G401 (cell line): ENCODE measurements at places on chromosomes 5 and 9.

DNA sequence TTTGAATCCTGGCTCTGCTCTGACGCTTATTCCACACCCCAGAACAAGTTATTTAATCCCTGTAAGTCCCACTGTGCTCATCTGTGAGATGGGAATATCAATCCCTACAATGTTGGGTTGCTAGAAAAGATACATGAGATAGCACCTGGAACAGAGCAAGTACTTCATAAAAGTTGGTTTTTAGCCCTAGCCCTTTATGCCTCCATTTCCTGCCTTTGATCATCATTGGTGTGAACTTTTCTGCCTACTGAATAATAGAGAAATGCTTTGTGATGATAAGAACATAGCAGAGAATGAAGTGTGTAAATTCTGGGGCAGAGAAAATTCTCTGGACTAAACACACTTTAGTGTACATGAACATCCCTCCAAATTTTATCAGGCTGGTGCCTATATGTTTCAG, 90.3 kb upstream of the RANBP6 start:
- DNase-seq, result no peak

DNA sequence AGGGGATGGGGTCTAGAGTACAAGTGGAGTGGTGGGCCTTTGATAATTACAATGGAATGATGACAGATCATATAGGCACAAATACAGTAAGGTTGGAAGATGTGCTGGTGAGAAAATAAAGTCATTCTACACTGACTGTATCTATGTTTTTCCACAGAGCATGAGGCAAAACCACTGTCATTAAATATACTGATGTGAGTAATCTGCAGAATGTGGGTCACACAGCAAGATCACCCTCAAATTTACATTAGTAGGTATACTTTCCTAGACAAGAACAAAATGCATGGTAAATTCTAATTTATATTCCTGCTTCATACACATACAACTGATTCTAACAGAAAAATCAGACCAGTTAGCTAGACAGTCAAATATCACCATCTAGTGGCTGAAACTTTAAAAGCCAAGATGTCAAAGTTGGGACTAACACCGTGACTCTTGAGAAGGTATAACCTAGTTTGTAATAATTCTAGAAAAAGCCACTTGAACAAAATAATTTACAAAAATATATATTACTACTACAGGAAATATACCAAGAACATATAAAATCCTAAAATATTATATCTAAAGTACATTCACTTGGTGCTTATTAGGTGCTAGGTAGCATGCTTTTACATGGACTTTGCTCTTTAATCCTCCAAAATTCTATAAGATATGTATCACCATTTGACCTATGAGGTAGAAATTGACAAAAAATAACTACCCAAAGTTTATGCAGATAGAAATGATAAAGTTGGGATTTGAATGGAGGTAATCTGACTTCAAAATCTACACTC, 19.5 kb downstream of the TTC33 start:
- DNase-seq, result peak; percentile 61

DNA sequence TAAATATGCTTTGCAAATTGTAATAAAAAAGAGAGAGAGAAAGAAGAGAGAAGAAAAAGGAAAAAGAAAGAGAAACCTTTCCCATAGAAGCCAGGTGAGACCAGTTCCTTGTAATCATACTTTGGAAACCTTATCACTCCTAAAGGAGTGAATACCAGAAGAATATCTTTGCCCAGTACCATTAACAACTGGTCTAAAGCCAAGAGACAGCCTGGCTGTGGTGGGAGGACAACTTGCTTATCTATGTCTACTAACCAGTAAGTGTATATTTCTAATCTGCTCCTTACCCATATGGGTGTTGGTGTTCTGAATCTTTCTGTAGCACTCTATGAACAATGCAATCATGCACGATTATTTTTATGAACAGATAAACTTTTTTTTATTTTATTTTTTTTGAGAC, 10.5 kb upstream of the TXN start:
- DNase-seq, result no peak

DNA sequence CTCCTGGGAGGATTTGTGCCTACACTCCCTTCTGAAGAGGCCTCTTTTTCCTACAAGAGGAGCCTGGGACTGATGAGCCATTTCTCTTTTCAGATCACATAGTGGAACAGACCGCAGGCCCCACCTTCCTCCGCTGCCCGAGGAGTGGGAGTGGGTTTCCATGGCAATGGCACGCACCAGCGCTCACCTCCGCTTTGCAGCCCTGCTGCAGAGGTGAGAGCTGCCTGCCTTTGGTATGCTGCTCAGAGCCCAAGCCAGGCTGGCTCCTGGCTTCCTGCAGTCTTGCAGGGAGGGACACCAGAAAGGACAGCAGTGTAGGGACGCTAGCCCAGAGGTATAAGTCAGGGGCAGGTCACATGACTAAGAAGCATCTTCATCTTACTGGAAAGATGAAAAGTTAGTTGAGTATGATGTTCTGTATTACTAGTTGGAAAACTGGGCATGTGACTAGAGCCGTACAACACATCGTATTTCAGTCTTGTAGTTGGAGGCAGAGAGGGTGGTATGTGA, 12.4 kb downstream of the PTTG1 start:
- no peak for DNase-seq

- no peak for DNase-seq
Observed at GRCh38 chr5:28328681-28329080, 1290.3 kb upstream of the CDH9 start.

DNA sequence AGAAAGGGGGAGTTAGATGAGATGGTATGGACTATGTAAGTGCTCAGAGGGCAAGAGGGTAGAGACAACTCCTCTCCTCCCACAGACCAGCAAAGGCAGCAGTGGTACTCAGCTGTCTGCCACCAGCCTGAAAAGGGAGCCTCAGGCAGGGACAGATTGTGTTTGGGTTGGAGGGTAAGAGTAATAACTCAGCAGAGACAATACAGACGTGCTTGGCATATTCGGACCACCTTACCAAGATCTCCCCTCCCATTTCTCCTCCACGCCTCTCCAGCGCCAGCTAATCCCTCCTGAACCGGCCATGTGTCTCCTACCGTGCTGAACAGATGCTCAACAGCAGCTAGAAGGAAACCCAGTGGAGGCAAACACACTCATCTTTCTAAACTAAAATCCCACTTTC, 180.8 kb downstream of the ASTN2 start:
- peak; percentile 35 for DNase-seq

DNA sequence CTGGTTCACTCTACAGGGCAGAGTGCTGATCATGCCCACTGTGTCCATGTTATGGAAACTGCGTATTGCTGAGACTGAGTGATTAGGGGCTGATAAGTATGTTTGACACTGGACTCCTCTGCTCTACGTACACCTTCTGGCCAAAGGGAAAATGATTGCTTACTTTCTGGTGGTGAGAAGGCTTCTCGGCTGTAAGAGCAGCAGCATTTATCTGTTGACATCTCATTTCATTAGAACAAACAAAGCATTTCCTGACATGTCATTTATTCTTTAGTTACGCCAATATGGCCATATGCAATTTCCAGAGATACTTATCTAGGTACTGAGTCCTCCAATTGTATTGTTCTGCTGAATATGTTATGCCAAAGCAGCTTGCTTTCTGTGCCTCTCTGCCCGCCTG, 5.6 kb downstream of the FAXDC2 start:
- no peak for DNase-seq

GRCh38 chr9:121902461-121903135, 190.5 kb downstream of the TTLL11 start:
- no peak for DNase-seq

DNA sequence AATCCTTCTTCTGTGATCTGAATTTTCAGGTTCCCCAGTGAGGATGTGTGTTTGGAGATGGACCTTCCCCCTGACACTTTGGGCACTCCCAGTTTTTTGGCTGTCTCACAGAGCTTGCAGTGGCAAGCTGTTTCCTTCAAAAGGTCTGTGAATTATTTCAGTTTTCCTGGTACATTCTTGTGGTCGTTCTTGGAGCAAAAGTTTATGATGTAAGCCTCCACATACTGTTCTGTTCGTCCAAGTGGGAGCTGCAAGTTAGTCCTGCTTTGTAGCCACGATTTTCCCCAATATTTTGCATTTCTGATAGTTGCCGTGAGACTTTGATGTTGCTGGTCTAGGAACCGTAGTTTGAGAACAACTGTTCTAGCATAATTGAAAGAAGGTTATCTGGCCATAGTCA, 88.3 kb downstream of the MTAP start:
- DNase-seq, result no peak

GRCh38 chr5:147160902-147161700, 73.7 kb upstream of the STK32A start:
- peak; percentile 18 for DNase-seq

GRCh38 chr9:4680173-4680525, 780 bp downstream of the CDC37L1 start:
- peak; percentile 50 for DNase-seq

DNA sequence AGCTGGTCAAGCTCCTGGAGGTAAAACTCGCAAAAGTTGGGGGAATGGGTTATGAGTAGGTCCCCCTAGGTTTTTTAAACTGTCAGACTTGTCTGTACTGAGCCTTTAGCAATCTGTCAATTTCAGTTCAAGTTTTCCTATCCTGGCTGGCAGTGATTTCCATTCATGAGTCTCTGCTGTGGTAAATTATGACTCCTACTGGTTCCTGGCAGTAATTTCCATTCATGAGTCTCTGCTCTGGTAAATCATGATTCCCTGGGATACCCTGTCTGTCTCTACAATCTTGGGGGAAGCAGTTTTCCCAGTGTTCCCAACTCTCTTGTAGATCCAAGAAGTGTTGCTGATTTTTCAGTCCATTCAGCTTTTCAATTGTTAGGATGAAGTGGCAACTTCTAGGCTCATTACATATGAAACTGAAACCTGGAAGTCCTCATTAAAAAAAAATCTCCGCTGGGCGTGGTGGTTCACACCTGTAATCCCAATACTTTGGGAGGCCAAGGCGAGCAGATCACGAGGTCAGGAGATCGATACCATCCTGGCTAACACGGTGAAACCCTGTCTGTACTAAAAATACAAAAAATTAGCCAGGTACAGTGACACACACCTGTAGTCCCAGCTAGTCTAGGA, 91.3 kb upstream of the GPBP1 start:
- no peak for DNase-seq

GRCh38 chr9:127311239-127311741, 46.7 kb downstream of the GARNL3 start:
- peak; percentile 22 for DNase-seq

DNA sequence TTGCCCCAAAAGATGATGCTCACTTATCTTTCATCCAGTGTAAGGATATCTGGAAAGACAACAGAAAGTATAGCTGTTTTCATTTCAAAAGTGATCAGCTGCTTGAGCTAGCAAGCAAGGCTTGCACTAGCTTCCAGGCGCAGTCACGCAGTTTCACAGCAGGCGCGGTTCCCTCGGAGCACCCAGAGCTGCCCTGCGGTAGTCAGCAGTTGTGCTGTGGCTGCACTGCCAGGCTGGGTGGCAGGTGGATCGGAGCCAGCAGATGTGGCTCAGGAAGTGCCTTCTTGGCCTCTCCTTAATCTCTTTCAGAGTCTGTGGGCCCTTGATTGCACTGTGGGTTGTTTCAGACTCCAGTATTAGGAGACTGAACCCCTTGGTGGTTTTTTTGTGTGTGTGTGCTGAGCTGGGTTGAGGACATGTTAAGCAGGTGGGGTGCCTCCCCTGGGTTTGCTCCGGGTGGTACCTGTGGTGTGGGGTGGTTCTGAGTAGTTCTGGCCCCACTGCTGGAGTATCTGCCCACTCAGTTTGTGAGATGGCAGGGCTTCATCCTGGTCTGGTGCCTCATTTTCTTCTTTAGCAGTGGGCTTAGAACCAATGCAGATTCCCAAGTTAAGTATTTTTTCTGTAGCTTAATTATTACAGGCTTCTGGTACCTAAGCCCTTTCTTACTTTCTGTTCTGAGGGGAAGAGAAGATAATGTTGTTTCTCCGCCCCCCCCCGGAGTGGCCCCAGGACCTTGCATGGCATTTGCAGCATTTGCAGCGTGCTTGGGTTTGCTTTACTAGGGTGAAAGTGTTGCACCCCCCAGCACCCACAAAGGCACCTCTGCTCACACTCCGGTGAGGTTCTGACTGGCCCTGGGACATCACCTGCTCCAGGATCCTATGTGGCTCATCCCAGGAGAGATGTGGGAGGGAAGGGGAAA, 16.4 kb downstream of the TENT4A start:
- no peak for DNase-seq

DNA sequence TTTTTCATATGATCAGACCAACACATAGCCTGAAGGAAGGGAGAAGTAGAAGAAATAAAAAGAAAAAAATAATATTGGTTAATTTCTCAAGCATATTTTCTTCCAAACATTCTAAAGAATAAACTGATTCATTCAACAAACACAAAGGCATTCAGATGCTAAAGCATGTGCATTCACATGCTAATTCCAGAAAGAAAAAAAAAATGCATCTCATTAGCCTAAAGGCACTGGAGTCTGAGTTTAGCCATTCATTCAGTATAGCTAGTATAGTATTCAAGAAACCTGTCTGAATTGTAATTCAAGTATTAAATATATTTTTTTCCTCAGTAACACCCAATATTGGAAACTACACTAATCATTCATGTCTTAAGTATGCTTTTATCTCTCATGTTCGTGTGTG, 61.0 kb upstream of the FER start:
- DNase-seq, result no peak

- DNase-seq, result no peak
Observed at GRCh38 chr5:68054638-68055037, 160.9 kb upstream of the PIK3R1 start.

DNA sequence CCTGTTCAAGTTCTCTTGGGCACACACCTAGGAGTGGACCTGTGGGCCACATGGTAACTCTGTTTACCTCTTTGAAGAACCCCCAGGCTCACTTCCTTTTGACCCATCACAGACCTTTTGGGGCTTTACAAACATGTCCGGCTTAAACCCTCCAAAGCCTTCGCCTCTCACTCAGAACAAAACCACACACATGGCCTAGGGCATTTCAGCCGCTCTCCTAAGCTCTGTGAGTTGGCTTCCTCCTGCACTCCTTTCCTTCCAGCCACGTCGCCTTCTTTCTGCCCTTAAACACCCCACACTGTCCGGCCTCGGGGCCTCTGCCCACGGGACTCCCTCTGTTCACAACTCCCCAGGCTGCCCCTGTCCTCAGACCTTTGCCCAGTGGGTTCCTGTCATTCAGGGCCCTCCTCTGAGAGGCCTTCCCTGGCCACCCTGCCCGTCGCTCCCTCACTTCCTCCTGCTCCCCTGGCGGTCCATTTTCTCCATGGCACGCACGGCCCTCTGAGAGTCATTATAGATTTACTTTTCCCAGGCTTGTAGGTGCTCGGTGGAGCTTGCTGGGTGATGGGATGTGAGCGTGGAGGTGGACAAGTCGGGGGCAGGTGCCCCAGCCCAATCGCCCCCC, 1.9 kb downstream of the DOK3 start:
- no peak for DNase-seq

DNA sequence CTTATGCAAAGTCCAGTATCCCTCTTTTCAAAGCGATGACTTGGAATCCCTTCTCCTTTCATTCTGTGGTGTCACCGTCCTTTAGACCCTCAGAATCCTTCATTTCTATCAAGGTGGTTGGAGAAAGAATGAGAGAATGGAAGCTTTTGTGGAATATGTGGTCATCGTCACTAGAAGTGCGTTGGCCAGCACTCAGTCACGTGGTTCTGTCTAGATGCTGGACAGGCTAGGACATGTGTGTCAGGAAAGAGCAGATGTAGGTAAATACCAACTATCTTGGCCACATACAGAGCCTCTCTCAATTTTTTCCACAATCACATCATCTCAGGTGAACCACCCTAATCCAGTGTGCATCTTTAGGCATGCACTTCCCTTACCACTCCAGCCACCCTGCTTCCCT, 206.0 kb downstream of the ARRDC3 start:
- DNase-seq, result peak; percentile 61

GRCh38 chr9:138022121-138022741, 144.6 kb downstream of the CACNA1B start:
- DNase-seq, result peak; percentile 39
